ENCODE measurements at places on chromosomes 6 and 20. TPM values are rescaled to one million over a fixed set of nuclear protein-coding genes. Genes with fewer than 3 reads are reported as not detected.

DNA sequence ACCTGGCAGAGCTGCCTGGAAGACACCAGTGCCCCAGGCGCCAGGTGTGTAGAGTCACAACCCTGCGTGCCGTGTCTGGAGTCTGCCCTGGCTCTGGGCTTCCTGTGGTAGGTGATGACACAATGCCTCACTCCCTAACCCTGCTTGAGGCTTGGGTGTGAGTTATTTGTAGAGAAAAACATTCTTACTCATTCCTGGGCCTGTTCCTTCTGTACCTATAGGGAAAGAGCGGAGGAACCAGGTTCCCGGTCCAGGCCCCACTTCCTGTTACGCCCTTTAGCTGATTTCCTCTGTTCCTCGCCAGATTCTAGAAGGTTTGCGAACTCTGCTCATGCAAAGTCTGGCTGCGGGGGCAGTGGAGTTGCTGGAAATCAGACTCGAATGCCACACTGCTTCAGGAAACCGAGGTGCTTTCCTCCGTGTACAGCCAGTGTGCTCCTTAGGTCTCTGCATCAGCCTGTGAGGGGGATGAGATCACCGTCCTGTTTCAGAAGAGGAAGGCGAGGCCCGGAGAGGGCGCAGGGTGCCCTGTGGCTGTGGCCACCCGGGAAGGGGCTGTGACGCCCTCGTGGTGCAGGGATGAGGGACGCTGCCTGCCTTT lies 67.1 kb upstream of the DUSP22 start:
- peak; percentile 71 for DNase-seq

DNA sequence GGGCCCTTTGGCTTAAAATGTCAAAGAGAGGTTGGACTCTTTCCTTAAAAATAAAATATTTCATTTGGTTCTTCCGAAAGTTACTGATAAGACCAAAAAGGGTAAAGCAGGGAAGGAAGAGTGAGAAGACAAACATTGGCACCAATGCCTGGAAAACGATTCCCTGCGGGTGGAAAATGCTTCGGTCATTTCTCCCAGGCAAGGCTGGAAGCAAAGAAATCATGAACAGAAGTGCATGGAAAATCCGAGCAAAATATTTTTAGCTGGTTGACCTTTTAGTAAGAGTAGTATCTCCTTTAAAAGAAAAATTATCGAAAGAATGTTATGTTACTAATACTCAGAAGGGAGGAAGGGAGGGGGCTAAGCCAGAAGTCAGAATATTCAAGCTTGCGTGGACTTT lies 62.7 kb downstream of the TMEM170B start:
- DNase-seq, result no peak

The ZNF341 gene
- 2.9 TPM for polyA plus RNA-seq

DNA sequence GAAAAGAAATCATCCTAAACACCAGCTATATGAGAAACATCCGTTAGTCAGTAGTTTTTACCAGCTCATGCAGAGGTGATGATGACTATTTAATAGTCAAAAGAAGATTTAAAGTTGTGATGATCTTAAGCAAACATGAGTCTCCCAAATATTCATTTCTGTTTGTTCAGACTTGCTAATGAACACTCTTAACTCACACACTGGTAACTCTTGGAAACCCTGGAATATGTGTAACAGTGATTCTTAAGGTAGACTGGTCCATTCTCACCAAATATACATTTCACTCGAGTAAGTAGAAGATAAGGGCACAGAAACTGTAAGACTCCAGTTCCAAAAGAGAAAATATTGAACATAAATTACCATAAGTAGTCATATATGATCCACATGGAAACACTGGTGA lies 29.1 kb downstream of the RSPO3 start:
- DNase-seq, result no peak

DNA sequence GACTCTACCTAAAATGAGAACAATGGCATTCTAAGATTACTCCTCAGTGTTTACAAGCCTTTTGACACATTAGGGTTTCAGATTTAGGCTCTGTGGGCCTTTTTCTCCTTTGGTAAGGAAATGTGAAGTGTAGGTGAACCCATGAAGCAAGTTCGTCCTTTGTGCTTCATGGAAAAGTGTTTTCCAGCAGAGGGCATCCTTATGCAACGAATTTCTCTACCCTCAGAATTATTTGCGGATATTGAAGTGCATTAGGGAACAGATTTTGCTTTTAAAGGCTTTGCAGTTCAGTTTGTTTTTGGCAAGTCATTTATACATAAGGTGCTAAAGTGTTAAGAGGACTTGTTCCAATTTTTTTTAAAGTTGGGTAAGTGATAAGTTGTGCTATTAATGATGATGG lies 55.7 kb upstream of the FERMT1 start:
- DNase-seq, result peak; percentile 32

The SRSF12 gene
- polyA plus RNA-seq, result 0.14 TPM

- DNase-seq, result no peak
Observed at GRCh38 chr6:110265273-110265672, 85.0 kb downstream of the CDC40 start.

DNA sequence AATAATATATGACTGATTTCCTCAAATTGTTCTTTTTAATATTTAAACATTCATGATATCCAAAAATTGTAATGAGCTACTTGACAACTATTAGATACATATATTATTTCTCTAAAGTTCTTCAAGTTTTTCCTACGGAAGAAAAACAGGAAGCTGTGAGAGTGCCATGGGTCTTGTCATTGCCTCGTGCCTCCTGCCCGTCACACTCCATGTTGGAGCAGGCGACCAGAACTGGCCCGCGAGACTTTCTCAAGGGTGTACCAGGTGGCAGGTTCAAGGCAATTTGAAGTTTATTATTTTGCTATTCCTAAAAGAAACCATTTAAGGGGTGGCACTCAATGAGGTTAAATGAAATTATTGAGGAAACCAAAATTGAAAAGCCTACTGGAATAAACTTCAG lies 337.2 kb downstream of the HACE1 start:
- no peak for DNase-seq

The HLA-DPB1 gene
- polyA plus RNA-seq, result 10.7 TPM

DNA sequence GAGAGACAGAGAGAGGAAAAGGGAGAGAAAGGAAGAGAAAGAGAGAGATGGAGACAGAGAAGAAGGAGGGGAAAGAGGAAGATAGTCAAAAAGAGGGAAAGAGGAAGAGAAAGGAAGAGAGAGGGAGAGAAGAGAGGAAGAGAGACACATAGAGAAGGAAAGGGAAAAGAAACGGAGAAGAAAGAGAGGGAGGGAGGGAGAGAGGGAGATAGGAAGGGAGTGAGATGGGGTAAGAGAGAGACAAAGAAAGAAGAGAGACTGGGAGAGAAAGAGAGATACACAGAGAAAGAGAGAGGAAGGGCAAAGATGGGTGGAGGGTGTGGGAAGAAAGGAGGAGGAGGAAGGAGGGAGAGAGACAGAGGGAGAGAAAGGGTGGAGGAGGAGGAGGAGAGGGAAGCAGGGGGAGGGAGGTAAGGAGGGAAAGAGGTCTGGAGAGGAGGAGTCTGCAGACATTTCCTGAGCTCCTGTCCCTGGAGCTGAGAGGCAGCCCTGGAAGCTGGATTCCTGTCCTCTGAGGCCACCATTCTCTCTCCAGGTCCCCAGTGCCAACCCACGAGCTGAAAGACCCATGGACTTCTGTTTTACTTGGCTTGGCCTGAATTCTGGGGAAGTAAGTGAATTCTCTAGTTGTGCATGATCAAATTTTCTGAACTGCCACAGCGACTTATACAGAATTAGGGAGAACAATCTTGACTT lies 9.9 kb downstream of the FOXF2 start:
- DNase-seq, result no peak

DNA sequence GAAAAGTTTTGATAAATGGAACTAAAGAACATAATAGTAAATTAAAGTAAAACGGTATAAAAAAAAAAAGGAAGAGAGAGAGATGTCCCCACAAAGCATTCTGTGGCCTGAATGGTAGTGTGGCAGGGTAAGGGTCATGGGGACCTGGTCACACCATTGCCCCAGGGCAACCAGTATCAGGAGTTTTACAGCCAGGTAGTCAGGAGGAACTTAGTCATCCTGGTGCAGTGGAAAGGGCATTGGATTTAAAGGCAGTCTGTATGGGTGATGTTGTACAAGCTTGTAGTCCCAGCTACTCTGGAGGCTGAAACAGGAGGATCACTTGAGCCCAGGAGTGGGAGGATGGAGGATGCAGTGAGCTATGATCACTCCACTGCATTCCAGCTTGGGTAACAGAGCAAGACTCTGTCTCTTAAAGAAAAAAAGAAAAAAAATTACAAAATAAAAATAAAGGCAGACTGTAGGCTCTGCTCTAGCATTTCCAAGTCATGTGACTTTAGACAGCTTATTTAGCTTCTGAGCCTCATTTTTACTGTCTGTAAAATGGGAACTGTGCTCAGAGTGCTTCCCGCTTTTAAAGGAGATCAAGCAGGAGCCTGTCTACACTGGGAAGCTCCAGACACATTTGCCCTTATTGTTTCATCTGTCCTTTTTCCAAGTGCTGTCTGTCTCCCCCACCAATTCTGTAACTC lies 112.8 kb upstream of the ARMC2 start:
- DNase-seq, result peak; percentile 72

The SNAP91 gene
- polyA plus RNA-seq, result not detected

GRCh38 chr20:62875419-62876361 lies 14.1 kb upstream of the TCFL5 start:
- peak; percentile 69 for DNase-seq

The FNDC1 gene
- not detected for polyA plus RNA-seq

The DNMT3B gene
- 0.63 TPM for polyA plus RNA-seq

- no peak for DNase-seq
Observed at GRCh38 chr20:32924781-32925180, 66.1 kb downstream of the EFCAB8 start.

- DNase-seq, result no peak
Observed at GRCh38 chr6:112321322-112321721, 25.8 kb upstream of the RFPL4B start.

DNA sequence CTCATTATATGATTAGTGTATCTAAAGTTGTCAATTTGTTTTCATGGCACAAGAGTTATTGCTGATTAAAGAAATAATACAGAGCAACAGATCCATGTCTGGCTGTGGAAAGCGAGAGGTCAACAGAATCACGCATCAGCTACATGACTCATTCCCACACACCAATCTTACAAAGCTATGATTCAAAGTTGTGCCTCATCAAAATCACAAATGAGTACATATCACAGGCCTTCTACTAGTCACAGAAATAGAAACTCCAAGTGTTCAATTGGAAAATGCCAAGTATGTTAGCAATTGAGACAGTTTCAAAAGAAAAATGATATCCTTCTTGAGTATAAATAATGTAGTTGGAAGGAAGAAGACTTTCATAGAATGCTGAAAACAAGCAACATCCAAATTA lies 57.8 kb upstream of the NKAIN2 start:
- DNase-seq, result peak; percentile 63

The LY6G6D gene
- not detected for polyA plus RNA-seq

GRCh38 chr6:139839506-139840156 lies 465.2 kb upstream of the CITED2 start:
- no peak for DNase-seq

The TMEM14B gene
- polyA plus RNA-seq, result 67.5 TPM

DNA sequence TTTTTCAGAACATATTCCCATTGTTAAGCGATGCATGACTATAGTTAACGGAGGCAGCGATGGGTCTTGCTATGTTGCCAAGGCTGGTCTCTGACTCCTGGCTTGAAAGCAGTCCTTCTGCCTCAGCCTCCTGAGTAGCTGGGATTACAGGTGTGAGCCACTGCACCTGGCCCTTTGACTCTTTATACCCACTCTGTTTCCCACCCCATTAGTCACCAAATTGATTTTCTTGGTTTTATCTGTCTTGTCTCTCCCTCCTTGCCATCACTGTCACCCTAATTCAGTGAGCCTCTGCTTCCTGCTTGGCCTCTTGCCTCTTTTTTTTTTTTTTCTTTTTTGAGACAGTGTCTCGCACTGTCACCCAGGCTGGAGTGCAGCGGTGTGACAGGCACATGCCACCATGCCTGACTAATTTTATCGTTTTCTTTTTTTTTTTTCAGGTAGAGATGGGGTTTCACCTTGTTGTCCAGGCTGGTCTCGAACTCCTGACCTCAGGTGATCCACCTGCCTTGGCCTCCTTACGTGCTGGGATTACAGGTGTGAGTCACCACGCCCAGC lies 31.3 kb downstream of the ZFAND3 start:
- DNase-seq, result no peak

- peak; percentile 8 for DNase-seq
Observed at GRCh38 chr6:156984178-156984738, 207.1 kb downstream of the ARID1B start.

The SMIM28 gene
- polyA plus RNA-seq, result not detected

DNA sequence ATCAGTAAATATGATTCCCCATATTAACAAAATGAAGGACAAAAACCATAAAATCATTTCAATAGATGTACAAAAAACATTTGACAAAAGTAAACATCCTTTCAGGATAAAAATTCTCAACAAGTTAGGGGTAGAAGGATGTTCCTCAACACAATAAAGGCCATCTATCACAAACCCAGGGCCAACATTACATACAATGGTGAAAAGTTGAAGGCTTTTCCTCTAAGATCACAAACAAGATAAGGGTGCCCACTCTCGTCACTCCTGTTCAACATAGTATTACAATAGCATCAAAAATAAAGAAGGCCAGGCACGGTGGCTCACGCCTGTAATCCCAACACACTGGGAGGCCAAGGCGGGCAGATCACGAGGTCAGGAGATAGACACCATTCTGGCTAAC lies 22.6 kb upstream of the ASF1A start:
- DNase-seq, result no peak

DNA sequence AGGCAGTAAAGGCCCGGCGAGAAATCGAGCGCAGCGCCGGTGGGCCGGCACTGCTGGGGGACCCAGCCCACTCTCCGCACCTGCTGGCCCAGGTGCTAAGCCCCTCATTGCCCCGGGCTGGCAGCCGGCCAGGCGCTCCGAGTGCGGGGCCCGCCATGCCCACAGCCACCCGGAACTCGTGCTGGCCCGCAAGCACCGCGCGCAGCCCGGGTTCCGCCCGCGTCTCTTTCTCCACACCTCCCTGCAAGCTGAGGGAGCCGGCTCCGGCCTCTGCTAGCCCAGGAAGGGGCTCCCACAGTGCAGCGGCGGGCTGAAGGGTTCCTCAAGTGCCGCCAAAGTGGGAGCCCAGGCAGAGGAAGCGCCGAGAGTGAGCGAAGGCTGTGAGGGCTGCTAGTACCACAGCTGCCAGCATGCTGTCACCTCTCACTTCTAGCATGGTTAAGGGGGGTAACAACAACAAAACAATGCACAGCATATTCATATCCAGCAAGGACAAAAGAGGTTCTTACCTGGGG lies 11.3 kb upstream of the GMPR start:
- DNase-seq, result no peak

- no peak for DNase-seq
Observed at GRCh38 chr6:16092140-16092539, 36.7 kb upstream of the MYLIP start.

The CLPSL1 gene
- not detected for polyA plus RNA-seq
